ENCODE measurements at places on chromosomes 12 and 14.

GRCh38 chr14:96416292-96416691, 24.4 kb downstream of the AK7 start:
- DNase-seq = no peak

- DNase-seq = peak; percentile 45
Observed at GRCh38 chr14:53432378-53432802, 279.3 kb upstream of the DDHD1 start.

GRCh38 chr12:11089246-11089645, 2.9 kb downstream of the TAS2R43 start:
- DNase-seq = no peak

DNA sequence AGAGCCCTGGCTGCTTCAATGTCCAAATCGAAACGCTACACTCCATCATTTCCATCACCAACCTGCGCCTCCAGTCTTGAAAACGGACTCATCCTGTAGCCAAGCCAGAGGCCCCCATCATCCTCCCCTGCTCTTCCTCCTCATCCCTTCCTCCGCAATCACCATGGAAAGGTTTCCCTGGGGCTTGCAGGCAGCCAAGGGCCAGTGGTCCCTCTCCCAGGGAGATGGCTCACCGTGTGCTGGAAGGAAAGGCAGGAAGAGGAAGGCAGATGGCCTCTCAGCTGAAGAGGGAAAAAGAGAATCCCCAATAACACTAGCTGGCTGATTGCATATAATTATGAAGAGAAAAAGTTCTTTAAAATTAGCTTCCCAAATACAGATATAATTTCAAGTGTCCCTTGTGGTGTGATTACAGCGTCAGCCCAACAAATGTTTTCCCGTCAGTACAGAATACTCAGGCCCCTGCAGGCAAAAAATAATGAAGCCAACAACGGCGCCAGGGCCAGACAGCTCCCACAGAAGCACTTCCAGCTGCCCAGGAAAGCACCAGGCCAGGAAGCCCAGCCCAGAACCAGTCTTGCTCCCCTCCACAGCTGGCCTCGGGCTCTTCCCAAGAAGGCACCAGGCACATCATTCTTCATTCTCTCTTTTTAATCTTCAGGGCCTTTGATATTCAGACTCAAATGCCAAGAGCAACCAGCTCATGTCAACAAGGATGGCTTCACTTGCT, 24.7 kb downstream of the ITPK1 start:
- peak; percentile 56 for DNase-seq

- DNase-seq = no peak
Observed at GRCh38 chr12:109910969-109911348, 10.9 kb downstream of the TCHP start.

GRCh38 chr12:128385736-128386135, 118.8 kb downstream of the TMEM132C start:
- no peak for DNase-seq

DNA sequence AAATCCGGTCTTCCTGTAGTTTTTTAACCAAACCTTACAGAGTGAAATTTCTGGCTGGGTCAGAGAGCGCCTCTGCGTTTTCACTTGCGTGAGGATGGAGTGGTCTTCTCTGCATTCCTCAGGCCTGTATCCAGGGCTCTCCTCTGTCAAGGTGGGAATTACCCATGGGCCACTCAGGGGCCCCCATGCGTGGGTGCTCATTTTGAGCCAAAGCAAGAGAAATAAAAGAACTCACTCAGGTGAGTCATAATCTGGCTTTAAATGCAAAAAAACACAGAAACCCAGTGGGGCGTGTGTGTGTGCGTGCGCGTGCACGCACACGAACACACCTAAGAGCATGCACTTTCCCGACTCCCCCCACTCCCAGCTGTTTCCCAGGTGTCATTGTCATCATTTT, 104.0 kb upstream of the PWP1 start:
- DNase-seq = no peak

DNA sequence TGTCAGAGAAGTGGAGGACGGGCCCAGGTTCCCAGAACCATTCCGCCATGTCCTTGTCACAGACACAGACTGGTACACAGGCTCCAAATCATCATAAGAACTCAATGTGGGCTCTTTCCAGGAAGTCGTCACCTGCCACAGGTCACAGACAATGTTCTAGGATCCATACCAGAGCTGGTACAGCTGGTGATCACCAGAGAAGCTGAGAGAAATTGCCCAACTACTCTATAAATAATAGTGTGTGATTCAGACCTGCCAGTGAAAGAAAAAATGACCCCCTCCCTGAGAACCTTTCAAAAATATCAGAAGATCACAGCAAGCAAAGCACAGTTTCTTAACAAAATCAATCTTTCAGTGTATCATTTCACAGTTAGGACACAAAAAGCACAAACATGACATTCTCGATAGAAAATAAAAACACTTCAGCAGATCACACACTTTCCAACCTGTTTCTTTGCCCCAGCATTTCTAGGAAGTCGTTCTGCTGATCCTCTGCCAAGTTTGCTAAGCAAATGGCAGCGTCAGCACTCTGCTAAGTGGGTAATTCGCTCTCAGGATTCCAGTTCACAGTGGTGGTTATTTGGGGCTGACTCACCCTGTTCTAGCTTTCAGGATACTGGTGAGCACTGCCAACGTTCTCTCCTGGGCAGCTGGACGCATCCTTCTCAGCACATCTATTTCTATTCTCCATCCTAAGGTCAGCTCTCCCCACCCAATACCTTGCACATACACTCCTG, 223.3 kb upstream of the SFSWAP start:
- no peak for DNase-seq

- DNase-seq = no peak
Observed at GRCh38 chr14:103762541-103762940, 46.9 kb downstream of the ZFYVE21 start.

- DNase-seq = peak; percentile 80
Observed at GRCh38 chr12:51863933-51864832, 15.7 kb upstream of the FIGNL2 start.

GRCh38 chr12:116213014-116213413, 64.5 kb downstream of the MED13L start:
- no peak for DNase-seq

DNA sequence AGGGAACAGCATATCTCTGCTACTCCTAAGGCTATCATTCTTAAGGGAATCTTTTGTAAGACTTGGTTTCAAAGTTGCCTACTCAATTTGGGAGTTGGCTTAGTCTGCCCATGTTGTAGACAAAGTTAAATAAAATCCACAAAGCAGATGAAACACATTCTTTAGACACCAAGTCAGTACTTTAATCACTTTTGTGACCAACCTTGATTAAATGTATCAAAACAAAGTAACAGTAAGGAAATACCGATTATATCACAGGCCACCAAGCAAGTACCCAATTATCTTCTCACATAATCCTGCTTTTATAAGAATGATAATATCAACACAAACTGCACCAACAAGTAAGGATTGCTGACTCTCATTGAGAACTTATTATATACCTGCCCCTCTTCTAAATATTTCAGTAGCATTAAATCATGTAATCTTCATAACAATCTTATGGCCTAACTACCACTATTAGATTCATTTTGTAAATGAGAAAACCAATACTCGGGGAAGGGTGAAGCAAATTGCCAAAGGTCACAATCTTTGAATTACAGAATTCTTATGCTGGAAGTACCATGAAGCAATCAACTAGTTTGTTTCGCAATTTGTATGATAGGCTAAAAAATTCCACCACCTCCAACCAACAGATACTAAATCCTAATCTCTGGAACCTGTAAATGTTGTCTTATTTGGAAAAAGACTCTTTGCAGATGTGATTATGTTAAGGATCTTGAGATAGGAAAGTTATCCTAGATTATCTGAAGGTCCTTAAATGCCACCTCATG, 12.6 kb upstream of the DIO2 start:
- DNase-seq = no peak

DNA sequence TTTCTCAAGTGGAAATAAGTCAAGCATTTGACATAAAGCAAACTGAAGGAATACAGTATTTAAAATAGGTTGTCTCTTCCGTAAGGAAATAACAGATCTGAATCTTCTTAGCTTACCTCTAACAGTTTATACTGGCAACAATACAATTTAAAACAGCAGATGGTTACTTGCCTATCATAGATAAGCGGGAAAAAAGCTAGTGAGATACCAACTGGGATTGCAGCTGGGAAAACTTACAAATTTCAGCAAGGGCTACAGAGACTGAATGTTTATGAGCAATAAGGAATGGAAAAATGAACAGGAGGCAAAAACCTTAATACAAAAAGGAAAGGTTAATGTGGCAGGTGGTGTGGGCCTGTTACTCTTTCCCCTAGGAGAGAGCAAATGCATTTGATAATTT, 220.0 kb downstream of the RASSF9 start:
- peak; percentile 20 for DNase-seq

GRCh38 chr14:68968051-68968450, 11.1 kb downstream of the ACTN1 start:
- DNase-seq = no peak

- DNase-seq = no peak
Observed at GRCh38 chr14:104942586-104942985, 17.9 kb downstream of the PLD4 start.

GRCh38 chr14:100424504-100425428, 101.6 kb downstream of the SLC25A47 start:
- DNase-seq = peak; percentile 60

DNA sequence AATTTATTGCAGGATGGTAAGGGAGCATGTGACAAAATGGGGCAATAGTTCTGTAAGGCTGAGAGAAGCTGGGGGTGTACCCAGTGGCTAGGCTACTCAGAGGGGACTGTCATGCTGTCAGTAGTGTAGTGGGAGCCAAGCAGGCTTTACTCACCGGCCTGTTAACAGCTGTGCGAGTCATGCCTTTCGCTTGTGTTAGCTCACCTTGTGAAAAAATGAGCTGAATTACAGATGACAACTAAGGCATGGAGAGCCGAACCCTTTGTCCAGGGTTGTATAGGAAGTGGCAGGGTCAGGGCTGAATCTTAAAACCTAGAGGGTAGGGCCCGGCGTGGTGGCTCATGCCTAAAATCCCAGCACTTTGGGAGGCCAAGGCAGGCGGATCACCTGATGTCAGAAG, 37.9 kb downstream of the SH2B3 start:
- DNase-seq = no peak

- no peak for DNase-seq
Observed at GRCh38 chr14:91214306-91214705, 30.2 kb downstream of the GPR68 start.

DNA sequence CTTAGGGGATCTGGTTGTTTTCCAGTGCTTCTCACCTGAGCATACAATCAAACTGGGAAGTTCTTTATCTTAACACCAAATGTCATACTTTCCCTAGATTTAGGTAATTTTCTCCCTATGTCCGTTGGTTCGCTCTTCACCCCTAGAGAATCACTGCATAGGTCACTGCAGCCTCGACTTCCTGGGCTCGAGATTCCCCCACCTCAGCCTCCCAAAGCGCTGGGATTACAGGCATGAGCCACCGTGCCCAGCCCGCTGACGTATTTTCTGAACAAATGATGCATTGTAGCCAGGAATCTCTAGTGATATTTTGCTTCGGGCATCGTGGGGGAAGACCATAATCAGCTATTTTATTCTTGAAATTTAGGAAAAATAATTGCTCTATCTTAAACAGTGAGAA, 1.1 kb upstream of the RPL41 start:
- peak; percentile 11 for DNase-seq
